ENCODE measurements at places on chromosomes 13 and 19. TPM values are rescaled to one million over a fixed set of nuclear protein-coding genes. Genes with fewer than 3 reads are reported as not detected.

DNA sequence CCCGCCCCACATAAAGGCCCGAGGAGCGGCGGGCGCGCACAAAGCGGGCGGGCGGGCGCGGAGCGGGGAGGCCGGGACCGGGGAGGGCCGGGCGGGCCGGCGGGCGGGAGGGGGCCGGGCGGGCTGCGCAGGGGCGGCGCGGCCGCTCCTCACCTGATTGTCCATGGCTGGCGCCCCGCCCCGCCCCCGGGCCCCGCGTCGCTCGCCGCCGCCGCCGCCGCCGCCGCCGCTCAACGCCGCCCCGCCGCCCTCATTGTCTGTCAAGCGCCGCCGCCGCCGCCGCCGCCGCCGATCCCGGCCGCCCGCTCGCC, 200 bp downstream of the MLLT1 start:
- no peak for DNase-seq

- DNase-seq: no peak
Measured at GRCh38 chr13:50887151-50887550, 22.4 kb upstream of the RNASEH2B start.

DNA sequence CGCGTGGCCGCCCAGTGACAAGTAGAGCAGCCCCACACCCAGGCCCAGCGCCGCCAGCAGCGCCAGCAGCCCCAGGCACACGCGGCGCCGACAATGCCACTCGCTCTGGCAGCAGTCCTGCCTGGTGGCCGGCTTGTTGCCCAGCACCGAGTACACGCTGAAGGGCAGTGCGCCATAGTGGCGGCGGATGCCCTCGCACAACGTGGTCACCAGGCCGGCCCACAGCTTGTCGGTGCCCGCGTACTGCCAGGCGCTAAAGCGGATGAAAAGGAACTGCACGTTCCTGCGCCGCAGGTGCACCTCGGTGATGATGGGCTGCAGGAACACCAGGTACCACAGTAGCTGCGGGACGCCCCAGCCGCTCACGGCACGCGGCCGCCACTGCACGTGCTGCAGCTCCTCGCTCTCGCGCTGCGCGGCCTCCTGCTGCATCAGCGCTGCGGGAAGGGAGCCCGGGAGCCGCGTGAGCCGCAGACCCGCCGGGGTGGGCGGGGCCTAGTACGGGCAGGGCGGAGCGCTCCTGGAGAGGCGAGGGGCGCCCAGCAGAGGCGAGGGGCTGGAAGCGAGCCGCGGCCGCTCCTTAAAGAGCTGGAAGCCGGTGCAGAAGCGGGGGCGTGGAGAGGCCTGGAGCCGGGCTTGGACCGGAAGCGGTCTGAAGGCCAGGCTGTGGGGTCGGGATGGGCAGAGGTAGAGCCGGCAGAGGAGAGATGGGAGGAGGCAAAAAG, 7.3 kb downstream of the NKPD1 start:
- peak; percentile 51 for DNase-seq

- DNase-seq: no peak
Measured at GRCh38 chr13:55439450-55439849, 1701.3 kb upstream of the PRR20A start.

DNA sequence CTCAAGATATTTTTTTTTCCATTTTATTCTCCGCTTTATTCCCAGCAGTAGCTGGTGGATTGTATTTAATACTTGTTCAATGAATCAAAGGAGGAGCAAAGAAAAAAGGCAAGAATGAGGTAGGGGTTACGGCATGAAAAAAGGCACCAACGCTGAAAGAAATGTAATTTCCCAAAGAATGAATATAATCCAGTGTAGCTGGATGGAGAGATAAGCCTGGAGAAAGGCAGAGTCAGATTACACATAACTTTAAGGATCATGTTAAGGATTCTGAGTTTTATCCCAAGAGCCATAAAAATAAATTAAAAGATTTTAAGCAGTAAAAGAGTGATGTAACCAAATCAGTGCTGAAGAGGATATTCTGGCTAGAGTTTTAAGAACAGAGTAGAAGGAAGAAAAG, 67.7 kb downstream of the RBM26 start:
- DNase-seq: no peak

DNA sequence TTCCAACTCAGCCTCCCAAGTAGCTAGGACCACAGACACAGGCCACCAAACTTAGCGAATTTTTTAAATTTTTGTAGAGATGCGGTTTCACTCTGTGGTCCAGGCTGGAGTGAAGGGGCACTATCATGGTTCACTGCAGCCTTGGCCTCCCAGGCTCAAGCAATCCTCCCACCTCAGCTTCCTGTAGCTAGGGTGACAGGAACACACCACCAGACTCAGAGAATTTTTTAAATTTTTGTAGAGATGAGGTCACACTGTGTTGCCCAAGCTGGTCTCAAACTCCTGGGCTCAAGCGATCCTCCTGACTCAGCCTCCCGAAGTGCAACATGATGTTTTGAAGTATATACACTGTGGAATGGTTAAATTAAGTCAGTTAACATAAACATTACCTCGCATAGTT, 263.6 kb downstream of the OXGR1 start:
- DNase-seq: no peak

- no peak for DNase-seq
Measured at GRCh38 chr13:64078025-64078424, 2662.4 kb upstream of the PCDH20 start.

- DNase-seq: no peak
Measured at GRCh38 chr13:49633710-49634109, 5.4 kb downstream of the ARL11 start.

DNA sequence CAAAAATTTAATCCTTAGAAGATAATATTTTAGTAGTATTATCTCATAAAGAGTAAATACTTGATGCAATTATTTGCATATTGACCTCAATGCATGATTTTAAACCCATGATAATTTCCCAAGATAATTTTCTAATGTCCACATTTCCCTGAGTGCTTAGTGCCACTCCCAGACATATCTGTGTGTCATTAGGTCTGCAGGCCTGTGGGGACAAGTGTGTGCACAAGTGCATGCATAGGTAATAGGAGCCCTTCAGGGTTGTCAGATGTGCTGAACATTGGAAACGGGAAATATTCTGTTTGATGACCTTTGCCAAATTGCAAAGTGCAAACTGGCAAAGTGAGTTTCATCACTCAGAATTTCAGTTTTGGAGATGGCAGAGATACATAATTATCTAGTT, 369.9 kb downstream of the KLF5 start:
- DNase-seq: no peak

- DNase-seq: peak; percentile 12
Measured at GRCh38 chr13:24272452-24273161, 36.8 kb upstream of the C1QTNF9 start.

GRCh38 chr19:22026687-22027086, 15.9 kb upstream of the ZNF208 start:
- DNase-seq: no peak

GRCh38 chr19:35279985-35280821, 2.1 kb upstream of the HAMP start:
- DNase-seq: no peak

GRCh38 chr13:78401873-78402707, 201.3 kb downstream of the POU4F1 start:
- DNase-seq: peak; percentile 1

DNA sequence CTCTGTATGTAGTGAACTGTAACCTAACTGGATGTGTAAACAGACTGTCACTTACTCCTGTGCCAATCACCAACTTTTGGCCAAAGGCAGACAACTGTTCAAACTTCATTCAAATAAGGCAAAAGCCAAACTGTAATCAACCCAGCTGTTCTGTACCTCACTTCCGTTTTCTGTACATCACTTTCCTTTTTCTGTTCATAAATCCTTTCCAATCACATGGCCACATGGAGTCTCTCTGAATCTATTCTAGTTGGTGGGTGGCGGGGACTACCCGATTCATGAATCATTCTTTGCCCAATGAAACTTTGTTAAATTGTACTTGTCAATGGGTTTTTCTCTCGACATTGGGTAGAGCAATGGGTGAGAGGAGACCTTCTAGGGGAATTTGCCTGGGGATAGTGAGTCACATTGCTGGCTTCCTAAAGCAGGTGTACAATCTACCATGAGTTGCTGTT, 178.3 kb upstream of the RFC3 start:
- no peak for DNase-seq

GRCh38 chr13:44396701-44397580, 23.3 kb downstream of the SERP2 start:
- DNase-seq: peak; percentile 73

- DNase-seq: no peak
Measured at GRCh38 chr19:55256562-55257460, 2.0 kb downstream of the PPP6R1 start.

DNA sequence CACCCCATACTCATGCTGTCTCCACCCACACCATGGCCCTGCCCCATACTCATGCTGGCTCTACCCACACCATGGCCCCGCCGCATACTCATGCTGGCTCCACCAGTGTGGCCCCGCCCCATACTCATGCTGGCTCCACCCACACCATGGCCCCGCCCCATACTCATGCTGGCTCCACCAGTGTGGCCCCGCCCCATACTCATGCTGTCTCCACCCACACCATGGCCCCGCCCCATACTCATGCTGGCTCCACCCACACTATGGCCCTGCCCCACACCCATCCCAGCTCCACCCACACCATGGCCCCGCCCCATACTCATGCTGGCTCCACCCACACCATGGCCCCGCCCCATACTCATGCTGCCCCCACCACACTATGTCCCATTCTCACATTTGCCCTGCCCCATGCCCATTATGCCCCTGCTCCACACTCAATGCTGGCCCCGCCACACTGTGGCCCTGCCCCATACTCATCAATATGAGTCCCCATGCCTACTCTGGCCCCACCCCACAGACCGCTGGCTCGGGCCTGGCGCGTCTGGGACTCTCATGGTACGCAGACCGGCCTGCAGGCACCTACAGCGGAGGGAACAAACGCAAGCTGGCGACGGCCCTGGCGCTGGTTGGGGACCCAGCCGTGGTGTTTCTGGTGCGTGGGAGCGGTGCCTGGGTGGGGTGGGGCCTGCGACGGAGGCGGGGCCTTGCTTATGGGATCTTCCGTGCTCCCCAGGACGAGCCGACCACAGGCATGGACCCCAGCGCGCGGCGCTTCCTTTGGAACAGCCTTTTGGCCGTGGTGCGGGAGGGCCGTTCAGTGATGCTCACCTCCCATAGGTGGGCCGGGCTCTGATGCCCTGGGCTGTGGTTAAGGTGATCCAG, 3.7 kb upstream of the ARHGAP45 start:
- no peak for DNase-seq

DNA sequence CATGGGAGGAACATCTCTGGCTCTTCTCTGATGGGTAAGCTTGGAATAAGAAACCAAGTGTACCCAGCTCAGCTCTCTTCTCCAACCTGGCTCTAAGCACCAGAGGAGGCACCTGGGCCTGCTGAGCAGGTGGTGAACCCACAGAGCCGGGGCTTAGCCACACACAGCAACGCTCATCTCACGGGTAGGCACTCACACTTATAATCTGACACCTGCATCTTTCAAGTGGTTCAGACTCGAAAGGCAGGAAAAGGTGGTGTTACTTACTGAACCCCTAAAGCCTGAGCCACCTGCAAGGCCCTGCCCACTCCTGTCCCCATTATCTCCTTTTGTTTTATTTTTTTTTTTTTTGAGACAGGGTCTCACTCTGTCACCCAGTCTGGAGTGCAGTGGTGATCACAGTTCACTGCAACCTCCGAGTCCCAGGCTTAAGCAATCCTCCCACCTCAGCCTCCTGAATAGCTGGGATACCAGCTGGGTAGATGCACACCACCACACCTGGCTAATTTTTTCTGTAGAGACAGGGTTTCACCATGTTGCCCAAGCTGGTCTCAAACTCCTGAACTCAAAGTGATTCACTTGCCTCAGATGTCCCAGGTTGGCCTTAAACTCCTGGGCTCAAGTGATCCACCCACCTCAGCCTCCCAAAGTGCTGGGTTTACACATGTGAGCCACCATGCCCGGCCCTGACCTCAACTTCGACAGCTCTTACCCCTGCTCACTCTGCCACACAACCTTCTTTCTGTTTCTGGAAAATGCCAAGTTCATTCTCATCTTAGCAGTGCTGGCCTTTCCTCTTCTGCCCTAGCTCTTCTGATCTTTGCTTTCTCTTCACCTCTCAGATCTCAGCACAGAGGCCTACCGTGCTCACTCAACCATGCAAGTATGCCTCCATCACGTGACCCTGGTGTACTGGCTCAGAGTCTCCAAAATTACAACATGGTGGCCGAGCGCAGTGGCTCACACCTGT, 9.7 kb downstream of the FBXL12 start:
- no peak for DNase-seq

GRCh38 chr19:57171551-57172081, 4.3 kb upstream of the DUXA start:
- peak; percentile 12 for DNase-seq

- DNase-seq: no peak
Measured at GRCh38 chr19:15241259-15241910, 9.1 kb upstream of the EPHX3 start.

GRCh38 chr19:11496391-11497163, 9.1 kb downstream of the ZNF653 start:
- peak; percentile 73 for DNase-seq

DNA sequence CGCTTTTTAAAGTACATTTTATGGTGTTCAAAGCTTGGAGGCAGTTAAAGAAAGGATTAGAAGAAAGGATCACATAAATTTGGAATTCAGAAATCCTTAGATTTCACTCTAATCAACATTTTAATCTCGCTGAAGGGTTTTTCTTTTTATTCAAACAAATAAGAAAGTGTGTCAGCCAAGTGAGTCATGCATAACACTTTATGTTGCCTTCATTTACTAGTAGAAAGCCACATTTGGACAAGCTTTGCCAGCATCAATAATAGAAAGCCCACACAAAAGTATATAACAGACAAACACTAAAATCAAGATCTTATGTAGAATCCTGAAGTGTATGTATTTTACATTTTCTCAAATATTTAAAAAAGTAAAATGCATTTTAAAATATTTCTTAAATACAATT, 154.9 kb upstream of the TRPC4 start:
- DNase-seq: no peak

- no peak for DNase-seq
Measured at GRCh38 chr13:23160638-23161480, 19.9 kb upstream of the SGCG start.

Gene ZNF154
- total RNA-seq: 3.3 TPM

Gene CGB3
- total RNA-seq: not detected

Gene CCDC169
- total RNA-seq: 3.3 TPM

Gene SIGLEC12
- total RNA-seq: not detected

Gene ZNF865
- 1.2 TPM for total RNA-seq

Gene ADGRE3
- not detected for total RNA-seq

Gene C19orf67
- not detected for total RNA-seq

Gene NKPD1
- total RNA-seq: 0.26 TPM

Gene NEK3
- 20.8 TPM for total RNA-seq

Gene ASPDH
- not detected for total RNA-seq

Gene SIGLEC5
- total RNA-seq: not detected

All from fibroblast of lung (primary cell).